ENCODE measurements at places on chromosomes 7 and 10.

DNA sequence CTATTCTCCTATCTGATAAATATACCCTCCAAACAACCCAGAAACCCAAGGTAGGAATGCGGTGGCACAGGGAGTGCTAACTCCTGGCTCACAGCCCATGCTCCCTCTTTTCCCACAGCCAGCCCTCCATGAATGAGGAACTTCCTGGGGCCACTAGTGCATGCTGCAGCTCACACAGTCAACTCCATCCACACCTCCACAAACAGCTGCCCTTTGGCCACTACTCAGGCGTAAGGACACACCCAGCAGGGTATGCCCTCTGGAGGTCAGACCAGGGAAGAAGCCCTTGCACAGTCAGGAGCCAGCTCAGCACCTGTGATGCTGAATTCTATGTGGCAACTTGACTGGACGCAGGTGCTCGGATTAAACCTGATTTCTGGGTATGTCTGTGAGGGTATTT is 85.2 kb upstream of the PIK3CG start:
- DNase-seq, result no peak

- no peak for DNase-seq
Observed at GRCh38 chr10:95266674-95267095, 24.1 kb downstream of the PDLIM1 start.

DNA sequence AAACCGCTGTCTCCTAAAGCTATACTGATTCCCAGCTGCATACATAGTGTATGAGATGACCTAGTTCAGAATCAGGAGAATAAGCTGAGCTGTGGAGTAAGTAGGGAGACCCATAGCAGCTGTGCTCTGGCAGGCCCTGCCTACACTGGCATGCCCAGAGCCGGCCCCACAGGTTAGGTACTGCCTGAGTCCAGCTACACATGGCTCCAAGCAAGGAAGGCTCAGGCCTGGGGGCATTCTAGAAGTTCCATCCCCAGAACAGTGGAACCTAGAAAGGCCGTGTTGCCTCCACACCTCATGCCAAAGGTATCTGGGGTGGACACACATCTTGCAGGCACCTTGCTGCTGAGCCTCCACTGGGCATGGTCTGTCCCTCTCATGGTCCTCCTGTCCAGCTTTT is 195.7 kb upstream of the CDCA7L start:
- DNase-seq, result no peak

- DNase-seq, result no peak
Observed at GRCh38 chr7:55449205-55449991, 84.3 kb downstream of the LANCL2 start.

GRCh38 chr7:90387470-90388240 is 15.6 kb upstream of the CLDN12 start:
- no peak for DNase-seq

DNA sequence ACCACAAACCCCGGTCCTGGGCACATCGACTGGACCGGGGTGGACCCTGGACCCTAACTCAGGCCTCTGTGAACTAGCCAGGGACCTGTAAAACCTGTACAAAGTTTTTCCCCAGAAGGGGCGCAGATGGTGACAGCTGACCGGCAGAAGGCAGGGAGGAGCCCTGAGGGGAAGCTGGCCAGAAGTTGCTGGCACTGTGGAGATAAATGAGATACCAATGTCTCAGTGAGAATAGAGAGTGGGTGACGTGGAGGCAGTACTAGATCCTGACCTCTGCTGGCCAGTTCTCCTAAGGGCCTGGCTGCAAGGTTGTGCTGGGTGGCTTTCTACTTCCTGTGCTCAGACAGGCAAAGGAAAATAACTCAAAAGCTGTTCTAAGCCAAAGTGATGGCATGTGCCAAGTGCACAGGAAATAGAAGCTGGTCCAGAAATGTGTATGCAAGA is 10.6 kb upstream of the TSPAN14 start:
- DNase-seq, result no peak

DNA sequence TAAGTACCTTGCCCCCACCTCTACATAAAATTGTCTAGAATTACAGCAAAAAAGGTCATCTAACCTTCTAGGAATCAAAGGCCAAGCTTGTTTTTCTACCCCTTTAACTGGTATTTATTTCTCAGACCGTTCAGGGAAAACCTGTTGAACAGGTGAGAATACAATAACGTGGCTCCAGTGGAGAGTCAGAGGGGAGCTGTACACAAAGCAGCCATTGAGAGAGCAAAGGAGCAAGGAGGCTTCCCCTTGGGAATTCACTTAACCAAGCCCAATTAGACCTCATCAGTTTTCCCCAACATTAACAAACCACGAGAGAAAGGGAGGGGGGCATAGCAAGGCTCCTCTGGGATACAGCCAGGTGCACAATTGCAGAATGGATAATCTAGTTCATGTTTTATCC is 101.9 kb downstream of the ELMO1 start:
- no peak for DNase-seq

Data from activated T-cell treated with anti-CD3 and anti-CD28 coated beads, Interleukin-2, amount 50 U/mL, for 72 hours (primary cell).